ENCODE measurements at places on chromosomes 12 and 14.

DNA sequence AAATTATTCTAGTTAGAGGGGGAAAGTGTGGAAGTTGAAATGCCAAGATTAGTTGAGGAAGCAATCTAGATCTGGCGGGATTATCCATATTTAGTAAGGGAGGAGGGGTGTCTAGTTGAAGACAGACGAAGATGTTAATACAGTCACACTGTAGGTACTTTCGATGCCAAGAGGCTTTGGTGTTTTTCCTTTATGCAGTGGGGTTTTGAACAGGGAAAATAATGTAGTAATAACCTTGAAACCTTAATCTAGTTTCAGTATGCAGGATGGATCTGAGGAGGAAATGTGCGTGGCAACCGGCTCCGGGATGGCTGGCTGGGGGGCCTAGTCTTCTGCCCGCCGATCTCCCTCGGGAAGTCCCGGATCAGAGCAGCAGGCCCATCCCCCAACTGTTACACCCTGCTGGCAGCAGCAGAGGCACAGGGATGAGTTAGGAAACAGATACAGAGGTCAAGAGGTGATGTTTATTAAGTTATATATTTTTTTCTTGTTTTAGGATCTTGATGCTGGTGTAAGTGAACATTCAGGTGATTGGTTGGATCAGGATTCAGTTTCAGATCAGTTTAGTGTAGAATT is 27.4 kb downstream of the MDM2 start:
- DNase-seq, result no peak

GRCh38 chr14:48456051-48456450 is 780.6 kb upstream of the MDGA2 start:
- no peak for DNase-seq

DNA sequence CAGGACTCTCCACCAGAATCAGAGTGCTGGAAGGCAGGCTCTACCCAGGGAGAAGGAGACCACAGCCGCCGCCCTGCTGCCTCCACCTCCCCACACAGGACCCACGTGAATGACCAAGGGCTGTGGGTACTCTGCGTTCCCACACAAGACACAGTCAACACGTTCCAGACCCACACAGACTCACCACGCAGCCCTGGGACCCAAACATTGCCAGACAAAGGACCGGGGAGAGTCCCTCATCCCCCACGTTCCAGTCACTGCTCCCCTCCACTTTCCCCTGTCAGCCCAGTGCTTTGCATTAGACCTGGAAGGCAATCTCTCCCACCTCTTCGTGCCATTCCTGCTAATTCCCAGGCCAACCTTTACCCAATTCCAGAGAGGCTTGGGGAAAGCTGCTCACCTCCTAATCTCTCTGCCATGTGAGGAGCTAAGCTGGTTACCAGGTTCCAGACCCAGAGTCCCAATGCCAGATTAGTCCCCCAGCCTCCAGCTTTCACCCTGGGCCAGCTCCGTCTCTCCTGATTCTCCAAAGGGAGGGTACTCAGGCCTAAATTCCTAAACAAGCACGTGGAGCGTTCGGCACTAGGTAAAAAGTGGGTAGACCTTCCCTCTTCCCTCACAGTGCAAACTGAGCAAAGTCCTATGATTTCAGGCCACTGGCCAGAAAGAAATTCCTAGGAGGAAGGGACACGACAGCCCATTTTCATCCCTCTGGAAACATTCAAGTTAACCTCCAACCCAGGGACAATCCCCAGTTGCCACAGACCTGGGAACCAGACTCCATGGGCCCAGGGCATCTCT is 4.9 kb downstream of the SLC6A13 start:
- no peak for DNase-seq

DNA sequence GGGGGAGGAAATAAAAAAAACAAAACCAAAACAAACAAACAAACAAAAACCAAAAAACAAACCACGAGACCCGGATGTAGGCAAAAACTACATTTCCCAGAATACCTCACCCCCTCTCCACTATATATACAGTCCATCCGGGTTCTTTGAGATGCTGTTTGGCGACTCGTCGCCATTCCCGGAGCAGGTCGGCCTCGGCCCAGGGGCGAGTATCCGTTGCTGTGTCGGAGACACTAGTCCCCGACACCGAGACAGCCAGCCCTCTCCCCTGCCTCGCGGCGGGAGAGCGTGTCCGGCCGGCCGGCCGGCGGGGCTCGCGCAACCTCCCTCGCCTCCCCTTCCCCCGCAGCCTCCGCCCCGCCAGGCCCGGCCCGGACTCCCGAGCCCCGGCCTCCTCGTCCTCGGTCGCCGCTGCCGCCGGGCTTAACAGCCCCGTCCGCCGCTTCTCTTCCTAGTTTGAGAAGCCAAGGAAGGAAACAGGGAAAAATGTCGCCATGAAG is at the start of gene RNF10:
TSS of gene RNF10 (plus strand) at position 154 of the 500 bp plus-strand sequence. CDS start 456 bp downstream, outside the sequence.
- peak; percentile 70 for DNase-seq

GRCh38 chr12:8887285-8887715 is 27.0 kb upstream of the PHC1 start:
- DNase-seq, result no peak

- DNase-seq, result no peak
These were observed 3.1 kb upstream of the ARHGEF40 start for GRCh38 chr14:21066882-21067502.

- no peak for DNase-seq
These were observed 293.1 kb downstream of the CACNA1C start for GRCh38 chr12:2345902-2346301.

DNA sequence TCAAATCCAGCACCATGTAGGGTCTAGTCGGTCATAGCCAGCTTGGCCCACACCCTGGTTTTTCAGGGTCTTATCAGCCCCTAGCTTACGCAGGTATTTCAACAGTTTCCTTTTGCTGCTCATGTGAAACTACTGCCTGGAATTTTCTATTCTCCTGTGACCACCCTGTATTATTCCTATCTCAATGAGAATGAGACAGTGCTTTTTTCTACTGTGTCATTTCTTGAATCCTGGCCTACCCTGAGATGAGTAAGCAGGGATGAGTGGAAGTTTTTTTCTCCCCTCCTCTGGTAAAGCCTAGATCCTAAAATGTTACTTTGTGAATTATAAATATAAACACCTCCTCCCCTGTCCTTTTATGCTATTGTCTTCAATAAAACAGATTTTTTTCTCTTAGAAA is 62.7 kb upstream of the ARID2 start:
- no peak for DNase-seq

- DNase-seq, result no peak
These were observed 54.3 kb downstream of the DRAM1 start for GRCh38 chr12:101931498-101932326.

- no peak for DNase-seq
These were observed 10.3 kb downstream of the ACVR1B start for GRCh38 chr12:51961834-51962233.

DNA sequence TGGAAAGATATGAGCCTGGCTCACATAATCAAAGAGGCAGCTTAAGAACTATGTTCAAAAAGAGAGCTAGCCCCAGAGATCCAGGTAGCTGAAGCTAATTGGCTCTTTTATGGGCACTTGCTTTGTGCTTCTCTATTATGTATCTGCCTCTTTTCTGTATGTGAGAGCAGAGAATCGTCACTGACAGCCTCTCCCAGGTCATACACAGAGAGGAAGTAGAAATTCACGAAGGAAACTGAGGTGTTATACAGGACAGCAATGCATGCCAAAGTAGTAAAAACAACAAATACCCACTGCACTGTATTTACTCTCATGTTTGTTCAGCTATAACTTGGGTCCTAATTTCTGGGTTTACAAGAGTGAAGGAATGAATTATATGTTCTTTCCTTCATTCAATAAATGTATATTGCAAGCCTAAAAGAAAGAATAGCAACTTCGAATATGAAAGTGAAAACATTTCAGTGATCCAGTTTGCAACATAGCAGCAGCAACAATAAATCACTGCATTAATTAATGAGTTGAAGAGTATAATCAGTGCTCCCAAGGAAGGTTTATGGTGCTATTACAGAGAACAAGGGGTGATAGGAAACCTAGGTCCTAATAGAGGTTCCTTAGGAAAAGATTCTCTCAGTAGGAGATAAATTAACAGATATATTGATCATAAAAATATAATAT is 47.1 kb upstream of the ATXN7L3B start:
- no peak for DNase-seq

- no peak for DNase-seq
These were observed 486.1 kb downstream of the GLT1D1 start for GRCh38 chr12:129339336-129339735.

DNA sequence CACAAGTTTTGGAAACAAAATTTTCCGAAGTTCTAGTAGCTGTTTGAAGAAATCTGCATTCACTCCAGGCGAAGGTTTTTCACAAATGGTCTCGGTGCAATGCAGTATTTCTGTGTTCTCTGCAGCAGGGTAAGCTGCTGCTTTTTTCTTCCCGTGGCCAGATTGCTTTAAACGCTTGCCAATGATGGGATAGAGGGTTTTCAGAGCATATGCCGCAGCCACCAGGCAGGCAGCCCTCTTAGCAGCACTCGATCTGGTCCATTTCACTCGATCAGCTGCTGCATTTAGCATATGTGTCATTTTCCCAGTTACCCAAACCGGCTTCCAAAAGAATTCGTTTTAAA is 315 bp downstream of the ABCD2 start:
- no peak for DNase-seq

DNA sequence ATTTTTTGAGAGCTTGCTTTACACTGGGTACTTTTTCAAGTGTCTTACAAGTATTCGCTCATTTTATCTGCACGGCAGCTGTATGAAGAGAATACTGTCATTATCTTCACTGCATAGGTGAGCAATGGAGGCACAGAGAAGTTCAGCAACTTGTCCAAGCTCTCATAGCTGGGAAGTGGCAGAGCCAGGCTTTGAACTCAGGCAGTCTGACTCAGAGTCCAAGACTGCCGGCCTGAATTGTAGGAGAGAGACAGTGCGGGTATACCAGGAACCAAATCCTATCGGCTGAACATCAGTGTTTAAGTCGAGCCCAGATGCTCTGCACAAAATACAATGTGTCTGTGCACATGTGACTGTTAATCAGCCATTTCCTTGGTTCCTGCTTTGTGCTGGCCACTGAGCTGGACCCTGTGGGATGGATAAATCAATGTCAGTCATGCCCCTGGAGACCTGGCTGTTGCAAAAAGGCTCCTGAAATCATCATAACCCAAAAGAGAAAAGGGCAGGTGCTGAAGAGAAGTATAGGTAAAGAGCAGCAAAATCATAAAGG is 474.6 kb downstream of the DPF3 start:
- DNase-seq, result no peak

GRCh38 chr14:95044463-95045105 is 112.7 kb downstream of the DICER1 start:
- DNase-seq, result no peak

- DNase-seq, result no peak
These were observed 19.2 kb upstream of the EMP1 start for GRCh38 chr12:13177373-13177772.

- DNase-seq, result no peak
These were observed 175.8 kb downstream of the CALM1 start for GRCh38 chr14:90572441-90573150.

DNA sequence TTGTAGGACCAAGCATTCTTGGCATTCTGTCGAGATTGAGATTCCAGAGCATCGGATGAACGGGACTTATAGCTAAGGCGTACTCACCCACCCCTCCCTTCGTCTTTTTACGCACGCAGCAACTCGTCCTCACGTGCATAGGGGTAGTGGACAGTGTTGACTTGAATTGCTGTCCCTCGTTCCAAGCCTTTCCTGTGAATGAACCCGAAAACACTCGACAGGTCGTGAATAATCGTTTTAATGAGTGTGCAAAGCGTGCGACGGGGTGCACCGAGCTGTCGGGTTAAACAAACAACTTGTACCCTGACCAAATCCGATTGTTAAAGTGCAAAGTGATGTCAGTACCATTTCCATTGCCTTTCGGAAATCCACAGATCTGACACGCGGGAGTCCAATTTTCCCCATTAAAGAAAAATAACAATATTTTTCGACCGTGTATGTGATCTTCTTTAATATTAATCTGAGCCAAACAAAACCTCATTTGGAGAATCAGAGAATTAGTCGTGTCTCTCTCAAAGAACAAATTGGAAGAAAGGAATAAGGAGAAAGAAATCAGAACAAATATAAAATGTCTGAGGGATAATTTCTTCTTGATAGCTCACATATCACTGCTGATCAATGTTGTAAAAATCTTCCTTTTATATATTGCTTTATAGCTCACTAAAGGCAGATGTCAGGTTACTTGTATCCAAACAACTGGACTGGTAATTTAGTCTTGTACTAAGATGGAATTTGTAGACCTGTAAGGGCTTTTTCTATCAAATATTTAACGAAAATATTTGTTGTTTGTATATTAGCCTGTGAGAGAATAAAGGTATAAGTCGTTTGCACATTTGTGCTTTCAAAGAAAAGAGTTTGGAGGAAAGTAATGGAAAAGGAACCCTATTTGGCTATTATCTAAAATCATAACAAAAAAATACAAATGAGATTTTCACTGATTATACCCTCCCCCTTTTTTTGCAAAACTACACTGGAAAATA is 11.8 kb downstream of the FOXG1 start:
- DNase-seq, result no peak

DNA sequence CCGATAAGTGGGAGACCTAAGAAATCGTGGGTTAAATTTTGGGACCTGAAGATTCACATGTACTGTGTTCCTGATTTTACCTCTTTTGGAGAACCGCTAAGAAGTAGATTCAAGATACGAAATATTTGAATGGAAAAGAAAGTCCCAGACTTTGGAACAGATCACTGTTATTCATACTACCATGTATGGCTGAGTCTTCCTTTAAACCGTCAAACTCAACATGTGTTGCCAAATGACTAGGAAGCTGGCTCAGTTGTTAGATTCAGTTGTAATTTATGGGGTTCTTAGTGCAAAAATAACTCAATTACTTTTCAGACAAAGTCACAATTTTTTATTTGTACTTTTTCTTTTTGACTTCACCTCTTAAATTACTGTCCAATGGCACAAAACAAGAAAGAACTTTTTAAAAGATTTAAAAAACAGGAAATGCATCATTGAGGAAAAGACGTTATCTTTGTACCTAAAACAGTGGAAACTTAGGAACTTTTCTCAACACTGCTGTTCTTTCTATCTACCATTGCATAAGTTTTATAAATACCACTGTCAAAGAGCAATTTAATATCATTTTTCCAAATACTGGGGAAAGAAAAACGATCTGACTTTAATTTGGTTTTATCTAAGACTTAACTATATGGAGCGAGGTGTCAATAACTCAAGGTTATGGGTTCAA is 15.7 kb downstream of the RERG start:
- no peak for DNase-seq

GRCh38 chr14:68680541-68681051 is 112.3 kb downstream of the ZFP36L1 start:
- no peak for DNase-seq

GRCh38 chr12:77120156-77121085 is 55.1 kb upstream of the E2F7 start:
- no peak for DNase-seq

- no peak for DNase-seq
These were observed 216.7 kb downstream of the NUAK1 start for GRCh38 chr12:105921872-105922669.

DNA sequence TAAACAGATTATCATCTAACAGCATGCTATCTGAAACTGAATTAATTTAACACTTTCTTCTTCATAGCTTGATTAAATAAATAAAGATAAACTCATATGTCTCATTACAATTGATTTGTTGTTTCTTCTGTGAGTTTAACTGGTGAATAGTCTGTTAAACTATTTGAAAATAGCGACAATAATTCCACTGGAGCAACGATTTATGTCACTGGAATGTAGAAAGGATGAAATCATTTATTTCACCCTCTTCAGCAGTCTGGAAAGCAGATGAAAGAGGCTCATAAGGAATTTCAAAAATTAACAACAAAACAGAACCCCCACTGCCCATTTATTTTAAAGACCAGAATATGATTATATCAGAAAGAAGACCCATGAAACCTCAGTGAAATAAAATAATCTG is 1165.1 kb upstream of the USP15 start:
- no peak for DNase-seq

GRCh38 chr14:21308479-21309237 is 28.8 kb downstream of the RPGRIP1 start:
- peak; percentile 62 for DNase-seq
